Effector CD8-positive, alpha-beta T cell (primary cell): ENCODE measurements at places on chromosomes 1 and 21.

GRCh38 chr1:216812966-216813365, 89.7 kb upstream of the ESRRG start:
- DNase-seq, result no peak

DNA sequence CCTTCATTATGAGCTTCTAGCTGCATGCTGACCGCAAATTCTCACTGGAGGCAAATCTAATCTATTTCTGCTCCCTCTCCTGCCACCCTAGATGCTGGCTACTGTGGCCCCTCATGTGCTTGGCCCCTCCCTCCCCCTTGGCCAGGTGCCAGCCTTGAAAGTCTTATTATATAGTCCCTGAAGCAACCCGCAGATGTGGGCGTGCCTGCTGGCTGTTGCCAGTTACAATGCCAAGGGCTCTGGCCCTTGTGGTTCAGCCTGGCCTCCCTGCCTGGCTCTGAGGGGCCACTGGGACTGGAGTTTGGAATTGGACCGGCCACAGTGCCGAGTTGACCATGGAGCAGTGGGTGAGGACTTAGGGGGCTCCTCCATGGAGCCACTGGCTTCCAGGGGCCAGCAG, 78.9 kb upstream of the ACTRT2 start:
- no peak for DNase-seq

- no peak for DNase-seq
Observed at GRCh38 chr1:154290921-154291320, 18.5 kb downstream of the HAX1 start.

DNA sequence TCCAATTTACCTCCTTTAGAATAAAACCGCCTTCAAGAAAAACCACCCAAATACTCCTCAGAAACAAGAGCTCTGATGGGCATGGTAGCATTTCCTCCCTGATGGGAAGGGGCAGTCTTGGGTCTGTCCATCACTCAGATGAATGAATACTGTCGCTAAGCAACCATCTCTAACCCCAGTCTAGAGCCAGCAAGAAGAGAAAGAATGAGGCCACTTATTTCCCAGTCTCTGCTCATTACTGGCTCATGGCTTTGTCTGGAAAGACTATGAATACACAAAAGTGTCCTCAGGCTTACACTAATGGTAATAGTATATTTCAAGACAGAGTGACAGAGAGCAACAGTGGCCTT, 51.0 kb upstream of the F3 start:
- no peak for DNase-seq

DNA sequence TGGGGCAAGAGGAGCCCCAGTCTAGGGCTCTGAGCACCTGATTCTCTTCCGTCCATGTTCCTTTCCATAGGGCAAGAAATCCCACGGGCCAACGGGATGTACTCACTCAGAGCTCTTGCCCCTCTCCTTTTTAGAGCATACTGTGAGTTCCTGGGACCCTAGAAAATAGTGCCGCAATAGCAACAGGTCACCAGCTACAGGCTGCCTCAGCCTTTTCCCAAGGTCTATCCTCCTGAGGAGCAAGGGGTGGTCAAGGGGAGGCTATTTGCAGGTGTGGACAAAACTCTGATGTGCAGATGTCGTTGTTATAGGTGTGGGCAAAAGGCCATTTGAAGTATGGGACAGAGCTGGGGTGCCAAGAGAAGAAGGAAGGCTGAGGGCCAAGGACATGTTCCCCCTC, 1.6 kb upstream of the QSOX1 start:
- no peak for DNase-seq

- no peak for DNase-seq
Observed at GRCh38 chr1:24263746-24264145, 55.4 kb upstream of the GRHL3 start.

- no peak for DNase-seq
Observed at GRCh38 chr1:56915960-56916359, 49.9 kb downstream of the C8B start.

DNA sequence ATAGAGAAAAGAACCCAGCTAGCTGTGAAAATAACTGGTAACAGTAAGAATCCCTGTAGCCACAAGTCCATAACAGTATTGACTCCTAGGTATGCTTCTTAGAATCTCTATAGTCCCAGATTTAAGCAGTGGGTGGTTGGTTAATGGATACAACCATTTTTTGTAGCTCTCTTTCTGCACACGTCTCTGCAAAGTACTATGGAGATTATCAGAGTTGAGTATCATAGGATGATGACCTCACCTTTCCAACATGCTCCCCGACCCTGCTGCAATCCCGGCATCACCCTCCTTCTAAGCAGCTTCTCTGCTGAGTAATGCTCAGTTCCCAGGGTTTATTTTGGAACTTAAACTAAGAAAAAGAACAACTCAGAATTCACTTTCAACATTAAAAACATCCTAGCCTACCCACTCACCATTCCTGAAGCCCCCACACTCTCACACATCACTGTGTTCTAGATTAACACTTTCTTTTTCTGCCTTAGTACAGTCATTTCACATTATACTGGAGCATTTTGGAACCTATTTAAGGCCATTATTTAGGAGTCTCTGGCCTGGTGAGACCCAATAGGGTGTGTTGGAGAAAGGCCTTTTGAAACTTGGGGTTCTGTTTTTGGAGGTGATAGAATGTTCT, 2.7 kb downstream of the MLLT11 start:
- DNase-seq, result no peak

- DNase-seq, result no peak
Observed at GRCh38 chr1:247905181-247905580, 9.8 kb downstream of the OR2W3 start.

DNA sequence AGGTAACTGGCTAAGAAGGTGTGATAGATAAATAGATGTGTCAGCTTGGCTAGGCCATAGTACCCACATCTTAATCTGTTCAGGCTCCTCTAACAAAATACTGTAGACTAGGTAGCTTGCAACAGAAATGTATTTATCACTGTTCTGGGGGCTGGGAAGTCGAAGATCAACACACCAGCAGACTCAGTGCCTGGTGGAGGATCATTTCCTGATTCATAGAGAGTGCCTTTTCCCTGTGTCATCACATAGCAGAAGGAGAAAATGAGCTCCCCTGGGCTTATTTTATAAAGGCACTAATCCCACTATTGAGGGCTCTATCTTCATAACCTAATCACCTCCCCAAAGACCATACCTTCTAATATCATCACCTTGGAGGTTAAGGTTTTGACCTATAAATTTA, 532.7 kb upstream of the OLFM3 start:
- DNase-seq, result no peak

DNA sequence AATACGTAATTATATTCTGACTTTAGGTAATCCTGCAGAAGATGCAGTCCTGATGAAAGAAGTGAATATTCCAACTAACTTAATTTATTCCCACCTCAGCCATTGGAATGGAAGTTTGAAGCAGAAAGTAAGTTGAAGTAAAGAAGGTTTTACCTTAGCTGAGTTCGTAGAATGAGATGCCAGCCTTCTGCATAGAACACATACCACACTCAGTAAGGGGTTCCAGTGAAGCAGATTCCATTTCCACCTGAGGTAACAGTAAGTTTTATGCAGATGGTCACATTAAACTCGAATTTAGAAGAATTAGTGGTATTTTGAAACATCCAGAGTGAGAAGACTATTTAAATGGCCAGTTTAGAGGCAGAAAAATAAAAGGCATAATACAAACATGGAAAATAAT, 20.2 kb downstream of the RBM11 start:
- no peak for DNase-seq

GRCh38 chr1:62280960-62281465, 38.2 kb downstream of the KANK4 start:
- DNase-seq, result no peak

DNA sequence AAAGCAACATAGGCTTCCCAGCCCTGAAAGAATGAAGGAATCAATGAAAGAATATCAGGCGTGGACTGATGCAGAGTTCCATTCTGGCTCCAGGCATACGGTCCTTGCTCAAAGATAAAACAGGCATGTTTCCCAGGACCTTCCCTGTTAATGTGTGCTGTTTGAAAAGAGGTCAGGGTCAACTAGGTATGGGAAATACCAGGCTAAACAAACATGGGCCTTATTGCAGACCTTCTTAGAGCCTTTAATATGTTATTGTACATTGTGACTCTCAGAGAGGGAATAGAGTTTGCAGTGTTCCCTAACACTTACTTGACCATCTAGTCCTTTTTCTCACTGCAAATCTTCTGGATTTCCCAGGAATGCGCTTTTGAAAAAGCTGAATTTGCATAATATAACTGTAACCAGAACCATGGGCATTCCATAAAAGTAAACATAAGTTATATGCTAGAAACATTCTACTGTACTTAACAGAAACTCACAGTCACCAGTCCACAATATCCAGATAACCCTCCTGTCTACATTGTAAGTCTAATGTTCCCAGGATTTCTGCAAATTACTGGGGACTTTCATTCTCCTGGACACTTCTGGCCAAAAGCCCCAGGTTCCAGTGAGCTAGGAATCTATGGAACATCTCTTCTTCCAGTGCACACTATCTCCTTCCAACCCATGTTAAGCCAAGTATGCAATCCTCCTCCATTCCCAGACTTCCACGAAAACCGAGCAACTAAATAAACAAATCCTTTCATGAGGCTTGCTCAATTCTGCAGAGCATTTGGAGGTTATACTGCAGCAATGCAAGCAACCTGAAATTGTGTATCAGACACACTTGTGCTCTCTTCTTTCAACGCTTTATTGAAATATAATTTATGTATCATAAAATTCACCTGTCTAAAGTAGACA, 486.6 kb downstream of the SETD4 start:
- no peak for DNase-seq

GRCh38 chr1:11654939-11655808, 497 bp downstream of the FBXO44 start:
- no peak for DNase-seq

GRCh38 chr1:214332946-214333798, 52.2 kb downstream of the SMYD2 start:
- DNase-seq, result no peak

DNA sequence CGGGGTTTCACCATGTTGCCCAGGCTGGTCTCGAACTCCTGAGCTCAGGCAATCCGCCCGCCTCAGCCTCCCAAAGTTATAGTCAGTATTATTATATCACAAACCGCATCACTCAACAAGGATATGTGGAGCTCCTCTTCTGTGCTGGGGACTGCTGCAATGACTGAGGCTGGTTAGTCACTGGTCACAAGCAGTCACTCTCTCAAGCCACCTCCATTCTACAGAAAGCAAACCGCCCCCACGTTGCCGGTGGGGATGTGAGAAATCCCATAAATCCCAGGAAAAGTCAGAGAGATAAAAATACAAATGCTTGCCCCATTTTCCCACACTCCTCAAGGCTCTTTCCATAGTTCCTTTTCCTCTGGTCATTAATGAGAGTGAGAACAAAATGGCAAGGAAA, 155.7 kb downstream of the ADSS2 start:
- no peak for DNase-seq

DNA sequence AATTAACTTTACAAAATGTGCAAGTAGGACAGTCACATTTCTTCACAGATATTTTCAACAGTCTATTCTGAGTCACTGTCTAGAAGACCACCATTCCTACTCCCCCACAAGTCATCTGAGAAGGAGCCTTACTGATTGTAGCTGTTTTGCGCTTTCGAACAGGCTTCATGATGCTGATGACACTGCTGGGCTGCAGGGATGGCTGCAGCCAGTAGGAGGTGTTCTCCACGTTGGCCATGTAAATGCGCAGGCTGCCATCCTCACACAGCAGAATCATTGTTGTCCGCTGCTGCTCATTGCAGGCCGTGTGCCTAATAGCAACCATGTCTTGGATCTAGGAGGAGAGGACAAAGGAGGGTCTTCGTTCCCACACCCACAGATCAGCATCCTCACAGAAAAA, 56.9 kb downstream of the UBR4 start:
- DNase-seq, result no peak

DNA sequence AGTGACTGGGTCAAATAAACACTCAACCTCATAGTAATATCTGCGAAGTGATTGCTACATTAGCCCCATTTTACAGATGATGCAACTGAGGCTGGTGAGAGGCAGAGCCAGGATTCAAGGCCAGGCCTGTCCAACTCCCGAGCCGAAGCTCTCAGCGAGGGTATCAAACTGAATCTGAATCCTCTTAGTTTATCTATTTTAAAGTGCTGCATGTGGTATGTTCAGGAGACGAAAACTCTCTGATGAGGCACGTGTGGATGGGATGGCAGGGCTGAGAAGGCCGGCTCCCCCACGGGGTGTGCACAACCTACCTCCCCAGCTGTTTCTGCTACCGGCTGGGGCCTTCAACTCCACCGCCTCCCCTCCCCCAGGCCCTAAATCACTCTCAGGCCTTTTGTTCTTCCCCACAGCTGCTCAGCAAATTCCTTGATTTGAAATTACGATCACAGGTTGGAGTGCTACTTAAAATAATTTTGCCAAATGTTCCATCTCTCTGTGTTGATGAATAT, 171.8 kb downstream of the TOMM20 start:
- DNase-seq, result no peak

DNA sequence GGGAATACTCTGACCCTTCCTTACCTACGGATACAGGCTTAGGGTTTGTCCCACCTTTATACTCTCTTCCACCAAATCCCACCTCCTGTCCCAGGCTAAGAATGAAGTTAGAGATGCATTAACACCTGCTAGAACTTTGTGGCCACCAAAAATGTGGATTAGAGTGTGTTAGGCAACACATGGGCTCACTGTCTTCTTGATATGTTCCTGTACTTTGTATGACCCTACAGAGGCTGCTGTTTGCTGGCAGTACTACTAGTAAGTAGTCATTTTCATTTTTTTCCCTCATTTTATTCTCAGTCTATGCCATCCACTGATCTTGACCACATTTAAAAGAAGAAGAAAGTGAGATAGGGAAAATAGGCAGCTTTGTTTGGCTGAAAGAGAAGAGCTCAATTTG, 21.0 kb upstream of the TMEM39B start:
- no peak for DNase-seq

DNA sequence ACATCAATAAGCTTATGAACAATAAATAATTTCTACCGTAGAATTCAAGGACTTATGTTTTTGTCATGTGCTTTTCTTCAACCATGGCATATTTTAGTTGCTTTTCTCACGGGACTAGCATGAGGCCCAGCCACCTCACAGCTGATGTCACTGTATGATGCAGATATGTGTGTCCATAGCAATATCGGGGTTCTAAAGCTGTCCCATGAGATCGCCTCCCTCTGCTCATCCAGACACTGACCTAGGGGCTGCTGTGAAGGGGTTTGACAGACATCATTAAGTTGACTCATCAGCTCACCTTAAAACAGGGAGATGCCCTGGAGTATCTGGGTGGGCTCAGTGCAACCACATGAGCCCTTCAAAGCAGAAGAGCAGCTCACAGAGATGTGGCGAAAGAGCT, 210.3 kb upstream of the AJAP1 start:
- DNase-seq, result no peak

- DNase-seq, result no peak
Observed at GRCh38 chr1:213019450-213019849, 3.8 kb upstream of the ANGEL2 start.

DNA sequence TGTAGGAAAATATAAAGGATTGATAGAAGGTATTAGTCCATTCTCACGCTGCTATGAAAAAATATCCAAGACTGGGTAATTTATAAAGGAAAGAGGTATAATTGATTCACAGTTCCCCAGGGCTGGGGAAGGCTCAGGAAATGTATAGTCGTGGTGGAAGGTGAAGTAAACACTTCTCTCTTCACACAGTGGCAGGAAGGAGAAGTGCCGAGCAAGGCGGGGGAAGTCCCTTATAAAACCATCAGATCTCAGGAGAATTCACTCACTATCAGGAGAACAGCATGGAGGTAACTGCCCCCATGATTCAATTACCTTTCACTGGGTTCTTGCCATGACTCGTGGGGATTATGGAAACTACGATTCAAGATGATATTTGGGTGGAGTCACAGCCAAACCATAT, 1806.0 kb downstream of the MRPL39 start:
- DNase-seq, result no peak
